Stimulated activated CD8-positive, alpha-beta memory T cell treated with anti-CD3 and anti-CD28 coated beads, Interleukin-4, amount 100 ng/mL, for 4 hours (primary cell): ENCODE measurements at places on chromosomes 13 and 19.

DNA sequence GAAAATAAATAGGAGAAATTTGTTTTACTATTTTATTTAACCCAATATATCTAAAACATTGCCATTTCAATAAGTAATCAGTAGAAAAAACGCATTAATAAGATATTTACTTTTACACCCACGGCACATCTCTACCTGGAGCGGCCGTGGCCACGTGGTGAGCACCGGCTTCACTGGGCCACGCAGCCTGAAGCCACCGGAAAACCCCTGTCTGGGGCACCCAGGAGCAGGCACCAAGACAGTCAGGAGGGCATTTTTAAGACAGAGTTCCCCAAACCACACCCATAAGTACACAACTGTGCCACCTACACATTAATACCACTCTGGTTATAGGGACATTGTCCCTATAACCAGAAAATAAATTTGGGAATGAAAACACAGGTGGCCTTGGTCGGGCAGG lies 80.9 kb downstream of the SPACA7 start:
- DNase-seq: no peak

- DNase-seq: no peak
These were observed 49.3 kb upstream of the STARD13 start for GRCh38 chr13:33334831-33335230.

DNA sequence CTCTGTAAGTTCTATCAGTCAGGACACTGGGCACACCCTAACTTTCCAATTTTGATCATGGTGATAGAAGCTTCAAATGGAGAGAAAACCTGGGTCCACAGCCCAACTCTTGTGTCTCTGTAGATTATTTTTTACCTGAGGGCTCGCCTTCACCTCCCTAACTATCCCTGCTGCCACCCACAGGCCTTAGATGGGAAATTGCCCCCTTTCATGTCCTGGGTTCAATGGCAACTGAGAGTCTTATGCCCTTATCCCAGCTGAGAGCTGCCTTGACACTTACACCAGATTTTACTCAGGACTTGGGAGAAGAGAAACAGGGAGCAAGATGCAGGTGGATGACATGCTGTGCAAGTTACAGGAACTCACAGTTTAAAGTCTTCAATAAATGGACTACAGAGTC lies 81.7 kb downstream of the RAP2A start:
- no peak for DNase-seq

- DNase-seq: no peak
These were observed 7.9 kb upstream of the ZNF626 start for GRCh38 chr19:20669263-20669662.
